ENCODE measurements at places on chromosomes 12 and 14.

GRCh38 chr12:6016756-6017155 is 71.7 kb upstream of the ANO2 start:
- DNase-seq, result no peak

GRCh38 chr14:37122288-37122687 is 50.1 kb downstream of the SLC25A21 start:
- DNase-seq, result no peak

- DNase-seq, result no peak
Measured at GRCh38 chr12:15636060-15636890, 152.9 kb downstream of the EPS8 start.

GRCh38 chr12:25868193-25868592 is 90.3 kb upstream of the RASSF8 start:
- DNase-seq, result no peak

- no peak for DNase-seq
Measured at GRCh38 chr12:49174218-49174617, 14.7 kb downstream of the TUBA1A start.

- DNase-seq, result no peak
Measured at GRCh38 chr14:72305561-72305960, 373.3 kb downstream of the RGS6 start.

DNA sequence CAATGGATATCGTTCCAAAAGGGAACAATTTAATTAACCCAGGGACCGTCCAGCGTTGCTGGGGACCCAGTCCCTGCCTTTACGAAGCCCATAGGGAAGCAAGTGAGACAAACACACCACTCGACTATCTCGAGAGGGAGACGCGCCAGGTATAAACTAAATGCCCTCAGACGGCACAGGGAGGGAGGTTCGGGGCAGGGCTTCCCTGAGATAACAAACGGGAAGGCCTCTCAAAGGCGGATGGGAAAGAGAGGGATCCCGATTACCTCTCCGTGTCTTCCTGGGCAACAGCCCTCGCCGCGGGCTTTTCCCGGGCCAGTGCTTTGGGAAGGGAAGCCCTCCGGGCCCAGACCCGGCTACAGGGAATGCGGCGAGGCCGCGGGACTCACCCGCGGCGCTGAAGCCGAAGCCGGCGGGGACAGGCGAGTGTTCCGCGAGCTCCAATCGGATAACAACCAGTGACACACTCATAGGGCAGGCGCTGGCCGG is 390 bp downstream of the BRAP start:
- no peak for DNase-seq

- no peak for DNase-seq
Measured at GRCh38 chr14:50813544-50813863, 17.5 kb downstream of the NIN start.

DNA sequence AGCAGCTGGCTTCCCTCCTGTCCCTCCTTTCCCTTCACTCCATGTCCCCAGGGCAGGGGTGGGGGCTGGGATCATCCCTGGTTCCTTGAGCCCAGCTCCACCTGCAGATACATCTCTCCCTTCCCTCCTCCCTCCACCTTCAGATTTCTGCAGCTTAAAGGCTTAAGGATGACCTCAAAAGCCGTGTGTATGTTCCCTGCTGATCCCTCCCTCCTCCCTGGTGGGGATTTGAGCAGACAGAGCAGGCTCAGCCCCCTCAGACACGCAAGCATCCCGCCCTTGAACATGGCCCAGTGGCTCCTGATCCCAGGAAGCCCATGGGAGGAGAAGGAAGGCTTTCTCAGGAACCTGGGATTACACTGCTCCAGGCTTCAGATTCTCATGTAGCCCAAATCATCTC is 82.9 kb upstream of the RIN3 start:
- DNase-seq, result no peak

GRCh38 chr12:53766881-53767280 is 15.1 kb upstream of the CISTR start:
- DNase-seq, result no peak
